CD4-positive, alpha-beta T cell (primary cell): ENCODE measurements at places on chromosomes 3 and 15.

DNA sequence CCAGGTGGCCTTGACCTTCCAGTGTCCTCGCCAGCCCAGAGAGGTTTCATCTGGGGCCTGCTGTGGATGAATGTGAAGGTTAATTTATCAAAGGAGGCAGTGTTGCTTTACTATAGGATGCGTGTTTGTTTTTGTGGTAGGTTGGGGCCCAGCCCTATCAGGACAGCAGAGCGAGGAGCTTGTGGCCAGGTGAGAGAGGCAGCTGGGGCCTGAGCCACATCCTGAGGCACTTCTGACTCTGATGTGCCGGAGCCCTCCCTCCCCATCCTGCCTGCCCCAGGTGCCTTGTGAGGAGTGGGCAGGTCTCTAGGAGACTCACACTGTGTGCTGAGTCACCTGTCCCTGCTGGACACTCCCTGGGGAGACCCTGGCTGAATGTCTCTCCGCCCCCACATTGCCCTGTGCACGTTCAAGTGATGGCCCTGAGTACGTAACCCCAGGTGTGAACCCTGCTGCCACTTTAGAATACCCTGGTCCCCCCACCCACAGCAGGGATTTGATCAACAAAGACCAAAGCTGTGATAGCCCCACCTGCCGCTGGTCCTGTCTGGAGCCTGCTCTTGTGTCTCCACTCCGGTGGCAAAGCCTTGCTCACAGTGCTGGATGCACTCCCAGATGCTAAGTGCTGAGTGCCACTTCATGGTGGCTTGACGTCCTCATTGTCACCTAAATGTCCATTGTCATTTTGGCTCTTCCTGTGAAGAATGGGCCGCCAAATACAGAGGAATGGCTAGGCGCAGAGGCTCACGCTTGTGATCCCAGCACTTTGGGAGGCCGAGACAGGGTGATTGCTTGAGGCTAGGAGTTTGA is 16.0 kb downstream of the FBLN2 start:
- no peak for DNase-seq

- DNase-seq: no peak
Measured at GRCh38 chr3:111362381-111363009, 179.5 kb upstream of the CD96 start.

DNA sequence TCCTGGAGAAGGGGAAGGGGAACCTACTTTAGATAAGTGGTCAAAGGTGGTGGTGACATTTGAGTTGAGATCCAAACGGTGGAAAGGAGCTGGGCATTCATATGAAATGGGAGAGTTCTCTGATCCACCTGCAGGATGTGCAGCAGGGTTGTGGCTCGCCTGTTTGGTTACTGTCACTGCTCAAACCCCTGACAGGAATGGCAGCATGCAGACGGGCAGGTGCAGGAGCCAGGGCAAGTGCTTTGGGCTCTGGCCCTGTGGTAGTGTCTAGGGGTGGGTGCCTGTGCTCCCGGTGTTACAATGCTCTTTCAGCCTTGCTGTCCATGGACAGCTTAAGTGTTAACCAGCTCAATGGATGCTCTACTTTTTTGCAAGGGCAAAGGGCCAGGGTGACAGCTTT is 18.5 kb downstream of the PAQR9 start:
- no peak for DNase-seq

- DNase-seq: peak; percentile 16
Measured at GRCh38 chr3:138114988-138115971, at the start of gene DZIP1L. Gene DZIP1L, minus strand, starts transcription at chr3:138115608. Its CDS starts 11,637 bp downstream, at chr3:138103971.

DNA sequence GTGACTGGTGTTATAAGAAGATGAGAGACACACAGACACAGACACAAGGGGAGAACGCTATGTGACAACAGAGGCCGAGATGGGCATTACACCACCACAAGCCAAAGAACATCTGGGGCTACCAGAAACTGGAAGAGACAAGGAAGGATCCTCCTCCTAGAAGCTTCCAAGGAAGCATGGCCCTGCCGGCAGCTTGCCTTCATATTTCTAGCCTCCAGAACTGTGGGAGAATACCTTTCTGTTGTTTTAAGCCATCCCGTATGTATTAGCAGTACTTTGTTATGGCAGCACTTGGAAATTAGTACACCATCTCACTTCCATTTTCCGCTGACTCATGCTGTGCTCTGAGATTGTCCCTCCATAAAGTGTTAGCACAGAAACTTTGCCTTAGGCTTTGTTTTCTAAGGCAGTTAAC is 38.7 kb upstream of the CA12 start:
- no peak for DNase-seq

- DNase-seq: no peak
Measured at GRCh38 chr3:65632414-65632813, 406.3 kb downstream of the MAGI1 start.

- no peak for DNase-seq
Measured at GRCh38 chr3:87895983-87896382, 162.8 kb downstream of the CGGBP1 start.

DNA sequence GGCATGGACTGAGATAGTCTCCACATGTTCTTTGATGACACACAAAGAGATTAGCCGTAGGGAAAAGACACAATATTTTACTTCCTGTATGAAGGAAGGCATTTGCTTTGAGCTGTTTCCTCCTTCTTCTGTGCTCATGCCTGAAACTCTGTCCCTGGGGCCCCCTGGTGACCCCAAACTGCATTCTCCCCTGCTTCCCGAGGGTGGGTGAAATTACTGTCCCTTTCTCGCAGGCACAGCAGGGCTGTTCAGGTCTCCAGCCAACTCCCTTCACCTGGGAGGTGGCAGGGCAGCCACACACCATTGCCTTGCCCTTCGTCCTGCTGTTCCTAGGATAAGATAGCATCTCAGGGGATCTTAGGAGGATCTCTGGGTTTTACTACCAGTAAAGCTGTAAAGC is 79.2 kb downstream of the GABRG3 start:
- no peak for DNase-seq

- DNase-seq: peak; percentile 26
Measured at GRCh38 chr3:128523591-128523990, 30.6 kb upstream of the GATA2 start.

GRCh38 chr3:103904991-103905390 is 1461.7 kb upstream of the ALCAM start:
- no peak for DNase-seq

GRCh38 chr3:42653560-42654330 is at the start of gene ZBTB47:
Gene ZBTB47, plus strand, starts transcription at chr3:42653697. Its CDS starts 4,659 bp downstream, at chr3:42658356.
- no peak for DNase-seq

- no peak for DNase-seq
Measured at GRCh38 chr3:81732642-81733041, 28.8 kb downstream of the GBE1 start.

- no peak for DNase-seq
Measured at GRCh38 chr3:120111898-120112297, 17.7 kb upstream of the GSK3B start.

- DNase-seq: no peak
Measured at GRCh38 chr3:128281461-128282367, 128.4 kb downstream of the EEFSEC start.

GRCh38 chr15:57090496-57090859 is 172.0 kb downstream of the TCF12 start:
- no peak for DNase-seq

DNA sequence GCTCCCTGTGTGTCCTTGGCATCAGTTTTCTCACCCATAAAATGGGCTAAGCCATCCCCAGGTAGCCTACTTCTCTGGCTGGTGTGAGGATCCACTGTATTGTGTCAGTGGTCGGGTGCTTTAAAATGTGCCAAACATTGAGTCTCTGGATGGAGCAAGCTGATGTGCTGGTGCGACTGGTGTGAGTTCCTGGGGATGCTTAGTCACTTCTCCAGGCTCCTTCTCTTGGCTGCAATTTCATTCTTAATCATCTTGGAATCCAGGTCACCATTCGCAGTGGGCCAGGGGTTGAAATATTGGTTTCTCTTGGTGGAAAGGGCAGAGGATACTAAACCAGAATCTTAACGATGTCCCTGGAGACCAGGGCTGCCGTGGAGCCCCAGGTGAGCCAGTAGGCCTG is 29.3 kb downstream of the SCN5A start:
- no peak for DNase-seq

DNA sequence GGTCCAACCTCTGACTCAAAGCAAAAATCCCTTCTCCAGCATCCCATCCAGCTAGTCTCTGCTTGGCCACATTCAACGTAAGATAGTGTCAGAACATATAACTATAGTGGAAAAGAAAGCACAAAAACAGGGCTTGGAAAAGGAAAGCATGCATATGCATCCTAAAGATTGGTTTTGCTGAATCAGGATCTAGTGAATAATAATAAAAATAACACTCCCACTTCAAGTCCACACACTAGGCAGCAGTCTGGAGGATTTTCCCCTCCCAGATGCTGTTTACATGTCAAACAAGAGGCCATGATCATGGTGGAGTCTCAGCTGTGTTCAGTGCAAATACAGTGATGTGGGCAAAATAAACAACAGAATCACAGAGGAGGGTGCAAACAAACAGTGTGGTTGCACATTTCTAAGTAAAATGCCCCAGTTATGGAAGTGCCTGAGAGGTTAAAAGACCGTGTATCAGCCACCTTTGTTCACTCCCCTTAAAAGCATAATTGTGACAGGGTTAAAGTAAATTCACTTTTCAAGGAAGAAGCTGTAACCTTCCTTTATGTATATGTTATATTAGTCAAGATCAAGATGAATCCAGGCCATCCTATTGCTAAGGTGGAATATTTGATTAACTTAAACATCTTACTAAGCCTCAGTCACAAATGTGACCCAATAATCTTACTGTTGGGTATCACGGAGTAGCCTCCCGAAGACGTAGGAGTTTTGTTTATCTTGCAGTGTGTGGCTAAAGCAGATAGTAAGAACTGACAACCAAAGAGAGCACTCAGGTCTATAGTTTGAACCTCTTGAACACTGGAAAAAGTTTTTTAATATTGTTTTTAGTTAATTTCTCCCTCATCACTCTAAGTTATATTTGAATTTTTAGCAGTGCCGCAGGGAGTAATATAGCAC is 424.5 kb downstream of the SOX2 start:
- DNase-seq: no peak

GRCh38 chr3:156271508-156271907 is 151.1 kb downstream of the KCNAB1 start:
- no peak for DNase-seq

DNA sequence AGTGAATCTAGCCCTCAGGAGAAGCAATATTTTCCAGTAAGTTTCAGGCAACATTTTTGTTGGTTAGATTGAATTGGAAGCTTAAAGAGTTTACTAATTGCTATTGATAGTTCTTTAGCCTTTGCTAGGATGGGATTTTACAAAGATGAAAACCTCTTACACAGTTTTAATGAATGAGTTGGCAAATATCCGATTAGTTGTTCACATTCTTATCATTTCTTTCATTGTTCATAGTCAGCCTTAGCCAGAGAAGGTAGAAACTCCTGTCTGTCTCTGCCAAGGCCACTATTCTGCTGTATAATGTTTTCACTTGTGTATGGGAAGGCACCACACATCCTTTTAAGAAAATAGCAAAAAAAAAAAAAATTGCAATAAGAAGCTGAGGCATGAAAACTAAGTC is 222.0 kb upstream of the MANF start:
- DNase-seq: no peak

- no peak for DNase-seq
Measured at GRCh38 chr3:182570946-182571594, 222.2 kb upstream of the ATP11B start.

DNA sequence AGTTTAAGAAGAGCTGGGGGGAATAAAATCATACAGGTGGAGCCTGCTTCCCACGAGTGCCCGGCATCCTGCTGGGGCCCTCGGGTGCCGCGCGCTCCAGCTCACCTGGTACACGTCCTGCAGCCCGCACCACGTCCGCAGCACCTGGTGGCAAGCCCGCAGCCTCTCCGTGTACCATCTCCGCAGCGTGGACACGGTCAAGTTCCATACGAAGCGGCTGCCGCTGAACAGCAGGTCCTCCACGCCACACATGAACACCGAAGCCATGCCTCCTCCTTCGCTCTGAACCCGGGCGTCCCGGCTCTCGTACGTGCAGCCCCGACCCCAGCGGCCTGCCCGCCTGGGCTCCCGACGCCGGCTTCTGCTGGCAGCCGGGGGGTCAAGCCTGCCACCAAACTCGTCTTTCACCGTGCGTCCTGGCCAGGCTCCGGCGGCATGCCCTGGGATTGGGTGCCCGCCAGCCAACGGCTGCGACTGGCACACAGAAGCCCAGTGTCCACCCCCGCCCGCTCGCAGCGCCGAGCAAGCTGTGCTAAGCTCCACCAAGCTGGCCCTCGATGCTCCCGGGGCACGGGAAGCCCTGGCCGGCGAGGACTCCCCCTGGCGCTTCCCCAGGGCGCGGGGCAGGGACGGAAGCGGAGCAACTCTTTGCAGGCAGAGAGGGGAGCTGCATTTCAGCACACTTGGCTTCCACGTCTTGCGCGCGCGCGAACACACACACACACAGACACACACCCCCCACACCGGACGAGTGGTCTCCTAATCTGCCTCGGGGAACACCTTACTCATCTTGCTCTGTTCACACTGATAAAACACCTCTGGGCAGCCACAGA is at the start of gene FRMD4B:
Gene FRMD4B, minus strand, starts transcription at position 366 of the 833 bp plus-strand sequence. Its CDS starts 99 bp downstream, at position 267.
- no peak for DNase-seq

- no peak for DNase-seq
Measured at GRCh38 chr15:74816624-74817369, 4.2 kb downstream of the LMAN1L start.

- no peak for DNase-seq
Measured at GRCh38 chr15:92728266-92728665, 72.7 kb upstream of the FAM174B start.

DNA sequence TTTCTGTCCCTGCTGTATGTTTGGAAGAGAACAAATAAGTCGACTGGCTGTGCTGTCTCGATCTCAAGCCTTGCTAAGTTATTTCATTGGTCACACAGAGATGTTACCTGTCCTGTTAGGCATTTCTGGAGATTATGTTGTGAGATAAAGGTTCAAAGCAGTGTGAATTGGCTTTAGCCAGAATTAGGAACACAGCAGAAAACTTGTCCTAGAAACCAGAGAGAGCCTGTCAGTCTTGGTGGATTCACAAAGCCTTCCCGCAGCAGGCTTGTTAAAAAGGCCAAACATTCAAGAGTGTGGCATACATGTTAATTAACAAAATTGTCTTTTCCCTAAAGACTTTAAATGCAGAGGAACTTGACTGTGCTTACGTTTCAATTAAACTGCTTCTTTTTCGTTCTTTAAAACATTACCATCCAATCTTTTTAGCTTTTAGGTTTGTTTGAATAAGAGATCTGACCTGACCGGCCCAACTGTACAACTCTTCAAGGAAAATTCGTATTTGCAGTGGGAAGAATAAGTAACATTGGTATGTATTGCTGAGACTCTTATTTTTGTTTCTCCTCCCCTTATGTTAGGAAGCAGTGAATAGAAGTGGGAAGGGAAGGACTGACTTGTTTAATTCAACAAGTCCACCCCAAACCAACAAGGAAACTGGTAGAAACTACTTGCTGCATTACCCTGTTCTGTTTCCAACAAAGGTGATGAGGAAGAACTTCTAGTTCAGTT is 25.2 kb downstream of the ABHD2 start:
- DNase-seq: no peak
